NCI-H1417 treated with DMSO at 0.1 percent for 48 hours (cell line): ENCODE measurements at places on chromosomes 3 and 15.

- no peak for DNase-seq
Measured at GRCh38 chr3:157231071-157231470, 71.1 kb upstream of the CCNL1 start.

DNA sequence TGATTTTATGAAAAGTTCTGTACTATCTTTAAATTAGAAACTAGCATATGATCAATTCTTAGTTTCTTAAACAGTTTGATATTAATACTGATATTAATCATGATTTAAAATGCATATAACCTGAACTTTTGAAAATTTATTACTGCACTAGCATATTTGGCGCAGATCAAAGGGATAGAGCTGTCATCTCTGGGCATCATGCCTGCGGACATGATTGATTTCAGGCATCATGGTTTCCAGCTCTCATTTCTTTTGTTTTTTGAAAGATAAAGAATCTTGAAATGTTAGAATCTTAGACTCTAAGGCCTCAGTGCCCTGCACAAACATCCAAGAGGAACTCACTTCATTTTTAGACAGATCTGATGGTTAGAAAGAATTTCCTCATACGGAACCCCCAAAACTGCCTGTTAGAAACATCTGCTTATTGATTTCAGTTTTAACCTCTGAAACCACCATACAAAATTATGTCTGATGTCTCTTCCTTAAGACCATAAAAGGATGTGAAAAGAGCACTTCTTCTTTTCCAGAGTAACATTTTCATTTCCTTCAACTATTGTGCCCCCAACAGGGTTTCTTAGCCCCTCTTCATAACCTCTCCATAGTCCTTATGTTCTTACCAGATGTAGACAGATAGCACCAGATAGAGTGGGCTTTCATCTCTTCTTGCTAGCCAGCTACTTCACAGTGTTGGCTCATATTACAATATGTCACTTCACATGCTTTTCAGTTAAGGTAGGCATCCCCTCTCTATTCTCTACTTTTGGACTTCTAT is 110.8 kb downstream of the BBX start:
- DNase-seq: no peak

DNA sequence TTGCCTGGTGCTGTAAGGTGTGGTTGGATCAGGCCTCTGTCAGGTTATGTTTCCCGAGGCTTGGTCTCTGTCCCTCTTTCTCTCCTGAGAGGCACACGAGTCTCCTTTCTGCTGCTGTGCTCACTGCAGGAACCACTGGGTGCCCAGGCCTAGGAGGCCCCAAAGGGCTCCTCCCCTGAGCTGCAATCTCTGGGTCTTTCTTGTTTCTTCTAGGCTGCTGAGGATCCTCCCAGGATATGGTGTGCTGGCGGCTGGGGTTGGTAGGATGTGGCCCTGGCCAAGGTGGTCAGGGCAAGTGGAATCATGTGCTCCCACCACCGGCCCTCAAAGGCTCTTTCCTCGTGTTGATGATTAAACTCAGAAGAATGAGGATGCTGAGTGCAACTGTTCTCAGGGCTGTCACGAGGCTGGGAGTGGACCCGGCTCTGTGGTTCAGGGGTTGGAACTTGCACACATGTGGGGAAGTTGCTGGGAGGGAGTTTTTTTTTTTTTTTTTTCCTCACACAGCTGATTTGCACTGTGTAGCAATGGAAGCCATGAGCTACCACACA is 43.6 kb upstream of the CTSH start:
- no peak for DNase-seq

- no peak for DNase-seq
Measured at GRCh38 chr15:77243135-77243534, 172.2 kb upstream of the TSPAN3 start.

DNA sequence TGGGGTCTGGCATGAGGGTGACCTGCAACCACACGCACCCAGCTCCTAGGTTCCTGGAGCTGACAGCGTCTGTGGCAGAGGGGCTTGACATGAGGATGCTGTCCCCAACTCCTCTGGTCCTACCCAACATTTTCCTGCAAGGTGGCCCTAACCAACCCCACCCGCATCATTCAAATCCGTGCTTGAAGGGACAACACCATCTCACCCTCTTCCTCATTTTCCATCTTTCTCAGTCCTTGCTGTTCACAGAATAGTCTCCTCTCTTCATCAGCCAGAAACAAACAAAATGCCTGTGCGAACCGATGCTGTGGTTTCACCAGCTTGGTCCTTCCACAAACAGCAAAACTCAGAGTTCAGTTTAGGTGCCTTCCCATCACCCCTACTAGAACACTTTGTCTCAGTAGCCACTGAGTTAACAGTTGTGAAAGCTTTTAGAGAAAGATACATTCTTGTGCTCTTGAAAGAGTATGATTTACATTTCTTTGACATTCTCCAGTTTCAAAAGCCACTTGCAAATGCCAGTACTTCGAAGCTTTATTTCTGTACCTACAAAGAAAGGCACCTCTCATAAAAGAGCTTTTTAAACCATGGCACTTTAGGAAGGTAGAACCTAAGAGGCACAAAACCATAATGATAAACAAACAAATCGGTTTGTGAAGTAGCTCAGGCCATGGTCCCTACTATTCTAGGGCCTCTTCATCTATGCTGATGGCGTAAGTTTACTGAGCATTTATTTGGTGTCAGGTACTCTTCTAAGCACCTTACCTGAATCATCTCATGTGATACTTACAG is 360.1 kb downstream of the SHQ1 start:
- DNase-seq: no peak
